ENCODE measurements at places on chromosomes 12 and 14. TPM values are rescaled to one million over a fixed set of nuclear protein-coding genes. Genes with fewer than 3 reads are reported as not detected.
A peak's percentile ranks its signal among the peaks of the same experiment; 100 is the strongest.

GRCh38 chr12:25491396-25492325 is 61.4 kb downstream of the LMNTD1 start:
- DNase-seq, result no peak

GRCh38 chr12:115423546-115423987 is 739.6 kb upstream of the TBX3 start:
- no peak for DNase-seq

- peak; percentile 8 for DNase-seq
Observed at GRCh38 chr14:56004786-56005185, 113.4 kb upstream of the PELI2 start.

GRCh38 chr14:61478971-61479473 is 157.6 kb downstream of the PRKCH start:
- DNase-seq, result no peak

DNA sequence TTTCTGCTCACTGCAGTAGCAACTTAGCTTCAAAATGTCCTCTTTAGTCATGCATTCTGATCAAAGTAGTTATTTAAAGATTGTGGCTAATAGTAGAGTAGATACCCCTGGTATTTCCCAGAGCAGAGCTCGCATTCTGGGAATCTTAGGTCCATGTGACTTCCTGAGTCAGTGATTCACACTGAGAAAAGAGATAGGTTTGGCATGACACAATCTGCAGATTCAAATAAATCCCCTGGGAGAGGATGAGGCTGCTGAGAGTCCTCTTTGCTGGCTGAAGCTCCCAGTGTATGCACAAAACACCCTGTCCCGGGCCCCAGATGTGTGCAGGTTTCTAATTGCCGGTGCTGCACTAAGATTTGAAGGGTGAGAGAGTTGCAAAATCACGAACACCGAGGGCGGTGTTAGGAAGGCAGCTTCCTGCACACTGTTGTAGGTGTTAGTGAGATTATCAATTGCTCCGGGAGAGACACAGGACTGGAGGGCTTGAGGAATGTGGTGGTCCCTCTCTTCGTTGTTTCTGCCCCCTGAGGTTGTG is 233.2 kb downstream of the NRXN3 start:
- no peak for DNase-seq

AQP6 gene
- total RNA-seq, result not detected

DNA sequence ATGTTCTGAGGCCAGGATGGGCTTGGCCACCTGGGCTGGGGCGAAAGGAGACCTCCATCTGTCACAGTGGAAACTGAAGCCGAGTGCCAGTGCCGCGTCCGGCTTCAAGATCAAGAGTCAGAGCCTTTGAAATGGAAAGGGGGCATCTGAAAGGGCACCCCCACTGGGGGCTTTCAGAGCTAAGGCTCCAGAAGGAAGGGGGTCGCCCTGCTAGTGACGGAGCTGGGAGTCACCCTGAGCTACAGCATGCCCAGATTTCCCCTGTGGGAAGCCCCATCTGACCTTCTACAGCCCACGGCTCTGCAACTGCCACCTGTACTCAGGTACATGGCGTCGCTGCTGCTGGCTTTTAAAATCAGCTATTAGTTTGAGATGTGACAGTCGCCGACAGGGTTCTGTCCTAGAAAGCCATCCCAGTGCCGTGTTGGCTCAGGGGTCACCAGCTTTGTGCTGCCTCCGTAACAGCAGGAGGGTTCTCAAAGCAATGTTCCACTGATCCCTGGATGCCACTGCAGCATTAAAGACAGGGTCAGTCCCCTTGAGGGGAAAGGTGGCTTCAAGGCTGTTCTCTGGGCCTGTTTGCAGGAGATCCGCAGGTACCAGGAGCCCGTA is 31.5 kb downstream of the CCNK start:
- DNase-seq, result no peak

All from naive thymus-derived CD8-positive, alpha-beta T cell (primary cell).